ENCODE measurements at places on chromosomes 6 and 20. TPM values are rescaled to one million over a fixed set of nuclear protein-coding genes. Genes with fewer than 3 reads are reported as not detected.

SLA2 gene
- 0.21 TPM for polyA plus RNA-seq

GUCA1A gene
- not detected for polyA plus RNA-seq

GRCh38 chr20:13024596-13024995 is 15.8 kb downstream of the SPTLC3 start:
- no peak for DNase-seq

GRCh38 chr6:84645563-84646266 is 118.7 kb downstream of the TBX18 start:
- no peak for DNase-seq

DNA sequence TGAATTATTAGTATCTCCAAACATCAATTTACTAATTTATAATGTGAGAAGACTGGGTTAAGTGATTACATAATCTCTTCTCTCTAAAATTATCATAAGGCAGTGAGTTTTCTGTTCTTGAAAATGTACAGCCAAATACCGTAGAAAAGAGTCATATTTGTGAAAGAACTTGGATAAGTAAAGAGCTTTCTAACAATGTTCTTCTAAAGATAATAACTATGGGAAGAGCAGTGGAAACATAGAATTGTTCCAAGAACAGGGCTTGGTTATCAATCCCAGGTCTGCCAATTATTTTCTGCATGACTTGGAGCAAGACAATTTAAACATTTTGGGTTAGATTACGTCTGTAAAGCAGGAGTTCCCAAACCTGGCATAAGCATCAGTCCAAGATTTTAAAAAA is 198.1 kb upstream of the SGK1 start:
- DNase-seq: peak; percentile 26

DNA sequence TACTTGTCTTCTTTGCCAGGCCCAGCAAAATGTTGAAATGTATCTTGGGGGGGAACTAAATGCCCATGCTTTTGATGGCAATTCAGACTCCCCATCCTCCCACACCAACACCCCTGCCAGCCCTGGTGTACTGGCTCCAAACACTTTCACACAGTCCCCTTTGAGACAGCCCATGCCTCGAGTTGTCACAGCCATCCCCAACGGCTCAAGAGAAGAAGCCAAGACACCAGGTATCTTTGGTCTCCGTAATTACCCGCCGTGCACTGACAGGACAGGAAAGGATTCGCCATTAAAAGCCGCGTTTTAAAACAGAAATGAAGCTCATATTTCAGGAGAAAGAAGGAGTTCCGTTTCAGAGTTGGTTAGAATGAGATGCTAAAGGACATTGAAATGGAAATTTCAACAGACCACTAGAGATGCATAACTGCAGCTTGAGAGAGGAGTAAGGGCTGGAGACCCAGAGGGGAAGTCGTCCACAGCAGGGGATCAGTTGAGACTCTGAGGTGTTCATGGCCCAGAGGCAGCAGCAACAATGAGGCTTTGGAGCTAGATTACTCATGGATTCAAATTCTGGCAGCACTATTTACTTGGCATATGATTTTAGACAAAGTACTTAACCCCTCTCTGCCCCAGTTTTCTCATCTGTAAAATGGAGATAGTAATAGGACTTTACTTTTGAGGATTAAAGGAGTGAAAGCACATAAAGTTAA is 63.5 kb upstream of the ADGRF1 start:
- DNase-seq: no peak

ZNF831 gene
- polyA plus RNA-seq: 0.32 TPM

- DNase-seq: no peak
Measured at GRCh38 chr6:40171343-40171742, 237.1 kb upstream of the MOCS1 start.

GRCh38 chr6:11179419-11180202 is 52.9 kb downstream of the NEDD9 start:
- DNase-seq: no peak

GRCh38 chr6:129280749-129281148 is 397.8 kb downstream of the LAMA2 start:
- no peak for DNase-seq

GRCh38 chr6:15444881-15445280 is 199.0 kb downstream of the JARID2 start:
- no peak for DNase-seq

PFDN6 gene
- 41.7 TPM for polyA plus RNA-seq

SOBP gene
- polyA plus RNA-seq: 14.5 TPM

NOX3 gene
- polyA plus RNA-seq: not detected

C20orf96 gene
- polyA plus RNA-seq: 14.5 TPM

GRCh38 chr6:160929831-160930230 is 61.7 kb upstream of the MAP3K4 start:
- DNase-seq: no peak
